Inflammatory macrophage treated with lipopolysaccharide for 1 hour (primary cell): ENCODE measurements at places on chromosomes 4 and X.

GRCh38 chr4:185774131-185774653 lies 37.8 kb downstream of the SORBS2 start:
- no peak for DNase-seq

- no peak for DNase-seq
Measured at GRCh38 chr4:77093401-77093800, 17.6 kb upstream of the CCNI start.

GRCh38 chr4:95637043-95637600 lies 88.3 kb upstream of the UNC5C start:
- DNase-seq = no peak

DNA sequence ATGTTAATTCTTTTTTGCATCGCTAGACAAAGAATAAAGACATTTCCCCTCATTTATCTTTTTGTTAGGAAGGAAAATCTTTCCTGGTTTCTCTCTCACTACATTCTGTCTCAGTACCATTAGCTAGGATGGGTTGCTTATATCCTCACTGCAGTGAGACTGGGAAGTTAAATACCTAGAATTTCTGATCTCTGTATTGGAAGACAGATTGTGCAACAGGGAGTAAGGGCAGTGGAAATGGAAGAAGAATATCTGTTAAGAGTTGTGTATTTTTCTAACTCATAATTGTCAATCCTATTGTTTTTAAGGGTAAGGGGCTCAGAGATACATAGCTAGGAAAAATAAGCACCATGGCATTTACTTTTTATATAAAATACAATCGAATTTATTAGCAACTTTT lies 19.6 kb downstream of the PTPN13 start:
- no peak for DNase-seq

DNA sequence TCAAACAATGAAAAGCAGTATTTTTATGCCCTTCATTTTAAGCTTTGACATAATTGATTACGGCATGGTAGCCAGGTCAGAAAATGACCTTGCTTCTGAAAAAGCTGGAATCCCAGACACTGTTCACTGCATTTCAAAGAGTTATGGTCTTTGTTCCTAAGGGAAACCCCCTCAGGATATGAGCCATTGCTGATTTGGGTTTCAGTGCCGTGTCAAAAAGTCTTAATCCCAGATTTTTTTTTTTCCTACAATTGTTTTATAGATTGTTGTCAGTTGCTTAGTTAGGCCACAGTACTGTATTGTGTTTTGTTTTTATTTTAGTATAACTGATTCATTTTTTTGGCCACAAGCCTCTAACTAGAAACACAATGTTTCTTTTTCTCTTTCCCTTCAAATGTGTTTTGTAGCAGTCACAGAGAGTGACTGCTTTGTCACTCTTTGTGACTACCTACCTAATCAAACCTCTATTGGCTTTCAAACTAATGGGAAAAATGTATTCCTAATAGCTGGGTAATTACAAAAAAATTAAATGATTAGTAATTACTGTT lies 10.3 kb downstream of the WDR44 start:
- no peak for DNase-seq

GRCh38 chr4:4271912-4272311 lies 18.0 kb downstream of the LYAR start:
- peak; percentile 41 for DNase-seq

DNA sequence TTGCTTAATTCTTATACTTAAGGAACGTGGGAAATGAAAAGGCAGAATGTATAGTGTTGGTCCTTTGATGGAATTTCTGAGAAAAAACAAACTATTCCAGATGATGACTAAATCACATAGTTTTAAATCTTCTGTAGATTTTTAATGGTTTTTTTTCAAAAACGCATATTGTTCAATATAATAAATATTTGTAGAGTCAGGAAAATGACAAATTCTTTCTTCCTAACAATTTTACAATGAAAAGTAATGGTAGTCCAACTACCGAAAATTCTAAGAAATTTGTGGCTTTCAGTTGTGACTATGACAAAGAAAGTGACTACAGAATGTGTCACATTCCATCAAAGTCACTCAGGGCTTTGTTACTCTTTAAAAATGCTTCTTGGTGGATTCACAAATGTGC lies 164.8 kb upstream of the PITX2 start:
- no peak for DNase-seq

DNA sequence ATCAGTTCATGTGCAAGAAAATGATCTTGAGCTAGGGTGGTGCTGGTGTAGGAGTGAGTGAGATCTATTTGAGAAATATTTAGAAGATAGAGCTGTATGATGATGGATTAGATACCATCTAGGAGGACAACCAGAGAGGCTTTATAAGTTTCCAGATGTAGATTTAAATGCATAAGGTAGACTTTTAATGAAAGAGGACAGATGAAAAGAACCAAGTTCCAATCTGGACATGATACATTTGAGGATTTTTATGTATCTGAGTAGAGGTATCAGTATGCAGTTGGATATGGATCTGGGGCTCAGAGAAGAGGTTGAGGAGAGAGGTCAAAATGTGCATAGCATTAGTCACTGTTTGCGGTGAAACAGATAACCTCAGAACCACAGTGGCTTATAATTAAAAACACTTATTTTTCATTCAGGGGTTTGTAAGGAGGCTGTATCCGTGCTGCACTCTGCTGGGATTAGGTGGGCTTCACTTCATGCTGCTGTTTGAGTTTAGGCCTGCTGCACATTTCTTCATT lies 348.7 kb downstream of the BMPR1B start:
- DNase-seq = no peak

GRCh38 chr4:152340818-152341217 lies 195.1 kb downstream of the FBXW7 start:
- no peak for DNase-seq

DNA sequence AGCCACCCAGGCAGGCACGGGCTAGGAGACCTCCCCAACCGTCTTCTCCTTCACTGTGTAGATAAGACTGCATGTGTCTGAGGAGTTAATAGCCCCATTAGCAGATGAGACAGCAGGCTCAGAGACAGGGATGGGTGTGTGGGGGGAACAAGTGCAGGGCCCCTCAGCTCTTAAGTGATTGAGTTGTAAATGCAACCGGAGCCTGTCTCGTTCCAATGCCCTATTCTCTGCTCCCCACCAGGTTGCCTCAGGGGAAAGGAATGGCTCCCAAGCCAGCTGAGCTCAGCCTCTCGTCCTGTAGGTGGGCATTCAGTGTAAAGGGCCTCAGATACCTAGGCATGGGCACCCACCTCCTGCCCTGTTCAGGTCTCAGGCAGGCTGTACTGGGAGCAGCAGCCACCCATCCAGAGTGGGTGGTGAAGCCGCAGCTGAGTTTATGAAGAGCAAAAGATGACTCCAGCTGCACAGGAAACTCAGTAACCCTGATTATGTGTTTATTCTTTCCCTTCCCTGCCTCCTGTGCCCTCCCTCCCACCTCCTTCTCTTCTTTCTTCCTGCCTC lies 87.3 kb downstream of the PJA1 start:
- DNase-seq = no peak

DNA sequence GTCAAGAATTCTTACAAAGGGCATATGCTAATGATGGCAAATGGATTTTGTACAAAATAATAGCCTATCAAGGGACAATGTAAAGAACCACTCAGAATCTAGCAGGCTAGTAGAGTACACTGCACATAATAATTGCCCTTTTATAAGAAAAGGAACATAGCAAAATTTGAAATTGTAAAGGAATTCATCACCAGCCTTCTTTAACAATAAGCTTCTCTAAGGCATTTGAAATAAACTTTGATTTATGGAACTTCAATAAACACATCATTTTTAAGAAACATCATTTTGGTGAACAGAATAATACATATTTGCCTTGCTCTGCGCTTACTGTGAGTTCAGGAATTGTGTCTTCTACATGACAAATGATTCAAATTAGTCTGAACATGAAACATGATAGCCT lies 9.7 kb upstream of the ATP10D start:
- DNase-seq = no peak

DNA sequence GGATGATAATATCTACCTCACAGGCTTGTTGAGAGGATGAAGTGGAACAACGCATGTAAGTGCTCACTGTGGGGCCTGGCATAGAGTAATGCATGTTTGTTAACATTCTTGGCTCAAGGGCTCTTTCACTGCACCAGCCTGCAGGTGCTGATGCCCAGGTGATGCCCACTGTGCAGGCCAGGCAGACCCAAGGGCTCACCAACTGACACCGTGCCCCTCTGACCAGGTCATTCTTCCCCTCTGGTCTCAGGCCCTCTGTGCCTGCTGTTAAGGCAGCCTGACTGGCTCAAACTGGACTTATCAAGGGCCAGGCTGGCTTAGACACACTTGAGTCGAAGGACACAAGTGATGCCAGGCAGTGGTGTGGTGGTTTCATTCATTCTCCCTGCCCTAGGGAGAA lies 90.5 kb downstream of the PJA1 start:
- DNase-seq = no peak

DNA sequence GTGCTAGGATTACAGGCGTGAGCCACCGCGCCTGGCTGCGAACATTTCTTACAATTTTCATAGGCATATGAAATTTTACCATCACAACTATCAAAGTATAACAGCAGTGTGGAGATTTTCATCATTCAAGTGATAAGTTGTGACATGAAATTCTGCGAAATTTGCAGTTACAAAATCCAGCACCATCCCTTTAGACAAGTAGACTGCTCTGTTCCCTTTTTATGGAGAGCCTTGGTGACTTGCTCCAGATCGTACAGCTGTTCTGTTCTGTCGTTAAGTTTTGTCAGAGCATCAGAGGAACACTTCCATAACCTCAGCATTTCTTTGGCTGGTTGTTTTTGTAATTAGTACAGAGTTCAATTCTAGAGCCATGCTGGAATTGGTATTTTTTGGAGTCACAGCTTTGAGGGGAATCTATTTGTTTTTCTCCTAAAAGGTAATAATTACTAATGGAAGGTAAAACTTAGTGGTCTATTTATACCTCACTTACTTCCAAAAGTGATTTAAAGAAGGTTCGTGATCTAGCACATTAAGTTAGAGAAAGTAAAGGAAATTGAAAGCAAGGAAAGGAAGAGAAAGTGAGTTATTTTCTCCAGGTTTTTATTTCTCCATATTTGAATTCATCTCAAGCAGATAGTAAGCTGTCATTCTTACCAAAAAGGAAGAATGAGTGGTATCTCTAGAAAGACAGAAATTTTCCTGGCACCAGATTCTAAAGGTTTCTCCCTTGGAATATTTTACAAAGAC lies 22.1 kb downstream of the ZRSR2 start:
- peak; percentile 68 for DNase-seq
